ENCODE measurements at places on chromosomes 2 and 18. TPM values are rescaled to one million over a fixed set of nuclear protein-coding genes. Genes with fewer than 3 reads are reported as not detected.

MYO3B gene
- total RNA-seq, result 7.2 TPM

KCNG3 gene
- total RNA-seq, result not detected

CFAP53 gene
- total RNA-seq, result 2.7 TPM

EFR3B gene
- total RNA-seq, result 21.1 TPM
